ENCODE measurements at places on chromosomes 7 and 10.

DNA sequence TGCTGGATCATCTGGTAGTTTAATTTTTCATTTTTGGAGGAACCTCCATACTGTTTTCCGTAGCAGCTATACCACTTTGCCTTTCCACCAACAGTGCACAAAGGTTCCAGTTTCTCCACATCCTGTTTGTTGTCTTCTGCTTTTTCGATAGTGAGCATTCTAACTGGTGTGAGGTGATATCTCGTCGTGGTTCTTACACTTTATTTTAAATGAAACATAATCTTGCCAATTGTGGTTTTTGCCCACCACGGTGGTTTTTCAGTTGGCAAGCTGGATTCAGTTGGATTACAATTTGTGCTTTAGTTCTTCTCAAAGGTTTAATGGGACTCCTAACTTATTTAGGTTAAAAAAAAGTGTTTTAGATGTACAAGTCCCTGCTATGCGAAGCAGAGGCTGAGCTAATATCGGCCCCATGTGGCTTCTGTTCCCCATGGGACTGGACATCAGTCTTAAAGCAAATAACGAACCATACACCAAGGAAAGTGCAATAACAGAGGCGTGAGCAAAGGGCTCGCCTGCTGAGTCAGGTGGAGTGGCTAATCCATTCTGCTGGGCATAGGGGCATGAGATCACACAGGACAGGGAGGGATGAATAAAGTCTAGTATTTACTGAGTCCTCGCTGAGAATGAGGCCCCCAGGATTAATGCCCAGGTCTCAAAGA, 153.6 kb downstream of the AOAH start:
- no peak for DNase-seq

DNA sequence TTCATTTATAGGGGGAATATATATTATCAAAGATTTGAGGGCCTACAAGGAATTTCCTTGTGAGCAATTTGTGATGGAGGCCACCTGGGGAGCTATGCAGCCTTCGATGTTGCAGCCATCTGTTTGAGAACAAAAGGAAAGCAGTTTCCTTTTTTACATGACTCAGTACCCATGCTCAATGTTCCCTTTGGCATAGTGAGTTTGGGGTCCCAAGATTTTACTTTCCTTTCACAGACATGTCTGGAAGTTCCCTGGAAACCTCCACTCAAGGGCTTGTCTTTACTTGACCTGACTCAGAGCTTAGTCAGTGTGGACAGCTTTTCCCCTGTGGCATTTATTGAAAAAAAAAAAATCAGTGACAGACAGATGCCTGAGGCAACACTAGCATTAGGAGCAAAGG, 73.5 kb upstream of the VIPR2 start:
- DNase-seq = no peak

DNA sequence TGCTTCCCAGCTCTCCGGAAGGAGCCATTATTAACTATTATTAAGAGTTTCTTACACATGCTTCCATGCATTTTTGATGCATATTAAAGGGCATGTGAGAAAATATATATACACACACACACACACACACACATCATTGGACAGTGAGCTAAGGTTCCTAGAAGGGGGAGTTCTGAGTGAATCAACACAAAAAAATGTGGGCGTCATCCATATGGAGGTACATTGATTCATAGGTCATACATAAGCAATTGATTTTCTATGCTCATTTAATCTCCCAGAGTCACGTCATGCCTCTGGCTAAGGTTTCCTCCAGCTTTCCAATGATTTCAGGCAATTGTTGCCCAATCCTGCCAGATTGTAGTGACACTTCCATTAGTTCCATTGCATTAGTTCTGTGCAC, 269.4 kb downstream of the DNAJB9 start:
- no peak for DNase-seq

GRCh38 chr10:7134448-7134847, 276.4 kb downstream of the SFMBT2 start:
- no peak for DNase-seq

GRCh38 chr7:23335621-23336020, 36.5 kb downstream of the MALSU1 start:
- DNase-seq = no peak

- no peak for DNase-seq
These were observed 95.4 kb downstream of the TBXAS1 start for GRCh38 chr7:139924461-139924860.
